ENCODE measurements at places on chromosomes 1 and 21.

DNA sequence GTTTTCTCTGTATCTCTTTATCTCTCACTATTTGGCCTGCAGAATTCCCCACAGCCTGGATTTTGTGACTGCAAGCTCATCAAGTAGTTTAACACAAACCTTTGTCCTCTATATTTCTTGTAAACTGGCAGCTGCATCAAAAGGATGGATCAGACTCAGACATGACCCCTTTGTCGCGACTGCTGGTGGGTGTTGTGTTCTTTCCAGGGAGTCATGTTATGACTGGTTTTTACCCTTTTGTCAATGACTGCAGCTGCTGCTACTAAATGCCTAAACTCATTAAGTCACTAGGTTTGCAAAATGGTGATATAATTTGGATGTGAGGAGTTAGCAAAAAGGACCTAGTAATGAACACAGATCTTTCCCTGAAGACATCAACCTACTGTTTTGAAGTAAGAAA, 10.2 kb upstream of the TOMM20 start:
- DNase-seq, result no peak

GRCh38 chr1:52904927-52905698, 16.4 kb downstream of the ECHDC2 start:
- no peak for DNase-seq

GRCh38 chr1:25430967-25431881, 527 bp downstream of the MACO1 start:
- no peak for DNase-seq

DNA sequence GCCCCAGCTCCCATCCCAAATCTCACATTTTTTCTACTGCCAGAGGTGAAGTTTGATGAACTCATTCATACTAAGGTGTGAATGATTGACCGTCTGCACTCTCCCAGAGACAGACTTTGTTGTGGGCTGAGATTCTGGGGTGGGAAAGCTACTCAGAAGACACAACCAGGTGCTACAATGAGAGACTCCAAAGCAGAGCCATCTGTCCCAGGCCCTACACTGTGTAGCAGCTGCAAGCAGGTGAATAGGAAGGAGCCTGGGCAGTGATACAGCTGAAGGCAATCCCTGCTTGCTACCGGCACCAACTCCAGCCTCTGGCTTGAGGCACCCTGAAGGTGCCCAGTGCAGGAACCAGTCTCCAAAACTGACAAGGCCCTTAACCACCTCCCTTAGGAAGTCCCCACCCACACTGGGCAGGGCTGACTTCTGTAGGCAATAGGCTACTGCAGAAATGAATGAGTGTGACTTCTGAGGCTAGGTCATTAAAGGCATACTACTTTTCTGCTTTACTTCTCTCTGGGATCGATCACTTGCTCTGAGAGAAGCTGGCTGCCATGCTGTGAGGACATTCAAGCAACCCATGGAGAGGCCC, 79.7 kb upstream of the RUNX3 start:
- DNase-seq, result no peak

DNA sequence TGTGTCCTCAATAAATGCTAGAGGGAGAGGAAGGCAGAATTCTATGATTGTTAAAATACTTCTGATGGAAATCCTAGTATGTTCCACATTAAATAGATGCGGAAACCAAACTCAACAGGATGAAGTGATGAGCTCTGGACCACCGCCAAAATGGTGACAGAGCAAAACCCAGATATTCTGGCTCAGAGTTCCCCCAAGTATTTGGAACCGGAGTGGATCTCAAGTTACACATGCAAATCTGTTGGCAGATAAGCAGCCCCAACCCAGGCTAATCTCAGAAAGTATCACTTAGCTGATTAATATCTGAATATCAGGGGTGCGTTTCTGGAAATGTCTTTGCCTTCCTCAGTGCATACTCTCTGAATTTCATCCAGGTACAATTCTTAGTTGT, 17.4 kb upstream of the GRHL3 start:
- no peak for DNase-seq

- no peak for DNase-seq
These were observed 28.1 kb downstream of the ADAM30 start for GRCh38 chr1:119868176-119868575.

All from NCI-H2081 treated with DMSO at 0.1 percent for 48 hours (cell line).